ENCODE measurements at places on chromosomes 16 and 17.

DNA sequence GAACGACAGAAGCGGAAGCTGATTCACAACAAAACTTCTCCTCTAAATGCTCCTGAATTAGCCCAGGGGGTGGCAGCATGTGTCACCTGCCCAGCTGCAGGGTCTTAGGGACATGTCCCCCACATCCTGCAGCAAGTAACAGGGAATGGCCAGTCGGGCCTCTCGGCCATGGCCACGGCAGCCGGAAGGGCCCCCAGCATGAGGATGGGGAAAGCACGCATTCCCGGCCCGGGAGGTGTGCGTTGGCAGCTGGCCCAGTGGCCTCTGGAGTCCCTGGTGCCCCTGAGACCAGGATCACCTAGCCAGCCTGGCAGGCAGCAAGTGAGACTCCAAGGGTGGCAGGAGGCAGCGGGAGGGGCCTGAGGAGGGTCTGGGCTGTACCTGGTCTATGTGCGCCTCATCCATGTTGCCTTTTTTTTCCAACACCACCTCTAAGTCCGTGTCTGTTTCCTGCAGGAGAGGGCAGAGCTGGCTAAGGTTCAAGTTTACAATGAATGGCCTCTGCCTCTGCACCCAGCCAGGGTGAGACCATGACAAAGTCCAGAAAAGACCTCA is 7.0 kb downstream of the KNOP1 start:
- DNase-seq = no peak

DNA sequence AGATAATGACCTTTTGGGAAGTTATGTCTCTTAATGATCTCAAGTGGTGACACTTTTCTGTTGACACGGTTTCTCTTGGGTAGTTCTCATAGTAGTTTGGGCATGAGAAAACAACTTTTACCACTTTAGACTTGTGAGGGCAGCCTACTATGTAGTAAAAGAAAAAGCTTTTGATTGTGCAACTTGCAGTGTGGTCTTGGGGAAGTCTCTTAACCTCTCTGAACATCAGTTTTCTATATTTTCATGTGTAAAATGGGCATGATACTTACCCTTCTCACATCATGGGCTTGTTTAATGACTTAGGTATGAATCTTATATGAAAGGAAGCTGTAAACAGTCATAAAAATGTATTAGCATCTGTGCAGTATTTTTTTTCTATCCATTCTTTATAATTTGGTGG is 11.2 kb downstream of the NF1 start:
- no peak for DNase-seq

DNA sequence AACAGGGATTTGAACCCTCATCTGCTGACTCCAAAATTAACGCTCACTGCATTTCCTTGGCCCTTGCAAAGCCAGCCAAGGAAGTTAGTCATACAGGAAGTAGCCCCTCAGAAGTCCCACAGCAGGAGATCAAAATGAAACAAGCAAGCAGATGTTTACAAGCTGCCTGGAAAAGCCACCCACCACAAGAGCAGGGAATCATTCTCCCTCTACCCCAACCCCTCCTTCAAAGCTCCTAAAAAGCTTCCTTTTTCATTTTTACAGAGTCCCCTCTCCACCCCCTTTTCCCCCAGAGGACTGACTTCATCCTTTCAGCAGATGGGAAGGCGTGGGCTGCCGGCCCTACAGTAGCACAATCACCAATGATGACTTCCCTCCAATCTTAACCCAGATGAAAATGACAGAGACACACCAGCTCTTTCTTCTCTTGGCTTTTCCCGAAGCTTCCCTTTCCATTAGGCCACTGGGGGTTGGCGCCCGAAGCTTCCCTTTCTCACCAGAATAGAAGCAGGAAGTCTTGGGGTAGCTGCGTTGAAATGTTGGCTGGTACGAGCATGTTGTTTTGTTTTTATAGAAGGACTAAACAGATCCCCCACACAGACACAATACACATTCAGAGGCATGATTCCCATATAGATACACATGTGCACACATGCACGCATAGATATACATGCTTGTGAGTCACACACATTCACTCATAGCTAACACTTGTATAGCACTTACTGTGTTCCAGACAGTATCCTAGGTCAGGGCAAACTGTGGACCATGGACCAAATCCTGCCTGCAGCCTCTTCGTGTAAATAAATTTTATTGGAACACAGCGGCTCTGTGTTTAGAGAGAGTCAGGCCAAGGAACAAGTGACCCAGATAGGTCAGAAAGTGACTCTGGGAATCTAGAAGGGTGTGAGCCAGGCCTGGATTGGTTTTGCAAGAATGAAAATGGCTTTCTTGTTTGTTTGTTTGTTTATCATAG is 17.4 kb downstream of the ITPRIPL2 start:
- no peak for DNase-seq

DNA sequence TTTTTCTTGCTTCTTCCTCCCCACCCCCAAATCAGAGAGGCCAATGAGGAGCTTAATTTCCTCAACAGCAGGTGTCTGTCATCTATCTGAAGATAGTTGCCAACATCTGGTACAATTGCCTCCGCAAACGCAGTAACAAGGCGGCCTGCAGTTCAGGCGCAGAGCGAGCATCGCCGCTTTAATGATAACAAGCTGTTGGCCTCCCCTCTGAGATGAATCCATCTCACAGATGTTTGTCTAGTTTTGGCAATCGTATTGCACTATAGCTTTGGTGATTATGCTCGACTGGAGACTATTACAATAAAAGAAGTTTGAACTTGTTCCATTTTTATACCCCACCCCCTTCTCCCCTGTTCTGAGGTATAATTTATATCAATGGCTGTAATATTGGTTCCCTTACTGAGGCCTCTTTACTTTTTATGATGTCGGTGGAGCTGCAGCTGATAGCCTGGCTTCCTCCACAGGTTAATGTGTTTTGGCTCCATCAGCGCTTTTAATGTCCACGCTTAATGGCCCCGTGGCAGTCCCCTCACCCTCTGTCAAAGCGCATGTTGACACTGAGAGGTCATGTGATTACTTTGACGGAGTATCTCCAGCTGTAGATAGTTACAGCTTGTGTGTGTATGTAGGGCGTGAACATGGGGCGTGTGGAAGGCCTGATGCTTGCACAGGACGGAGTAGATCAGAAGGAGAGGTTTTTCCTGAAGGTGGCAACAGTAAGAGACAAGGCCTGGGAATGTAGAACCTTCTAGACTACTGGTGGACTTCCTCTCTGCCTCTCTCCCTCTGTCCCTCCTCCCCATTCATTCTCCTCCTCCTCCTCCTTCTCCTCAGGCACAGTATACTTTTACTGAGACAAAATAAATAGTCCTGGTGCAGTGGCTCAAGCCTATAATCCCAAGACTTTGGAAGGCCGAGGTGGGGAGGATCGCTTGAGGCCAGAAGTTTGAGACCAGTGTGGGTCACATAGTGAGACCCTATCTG is 164.7 kb downstream of the MSI2 start:
- no peak for DNase-seq

DNA sequence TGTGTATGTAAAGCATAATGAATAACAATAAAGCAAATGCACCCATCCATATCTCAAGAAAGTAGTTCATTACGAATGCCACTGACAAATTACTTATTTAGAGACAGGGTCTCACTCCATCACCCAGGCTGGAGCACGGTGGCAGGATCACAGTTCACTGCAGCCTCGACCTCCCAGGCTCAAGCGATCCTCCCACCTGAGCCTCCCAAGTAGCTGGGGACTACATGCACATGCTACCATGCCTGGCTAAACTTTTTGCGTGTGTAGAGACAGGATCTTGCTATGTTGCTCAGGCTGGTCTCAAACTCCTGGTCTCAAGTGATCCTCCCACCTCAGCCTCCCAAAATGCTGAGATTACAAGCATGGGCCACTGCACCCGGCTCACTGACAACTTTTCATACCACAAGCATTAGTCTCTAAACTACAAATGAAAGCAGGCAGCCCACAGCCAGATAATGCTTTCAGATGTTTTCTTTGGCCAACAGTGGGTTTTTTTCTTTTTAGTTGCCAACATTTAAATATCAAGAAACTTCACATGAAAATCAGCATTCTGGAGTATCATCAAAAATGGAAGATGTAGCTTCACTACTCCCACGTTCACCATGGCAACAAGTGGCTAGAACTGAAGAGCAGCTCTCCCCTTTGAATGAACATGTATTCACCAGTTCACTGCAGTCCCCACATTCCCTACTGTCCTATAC is 7.7 kb downstream of the ARHGAP17 start:
- DNase-seq = no peak

DNA sequence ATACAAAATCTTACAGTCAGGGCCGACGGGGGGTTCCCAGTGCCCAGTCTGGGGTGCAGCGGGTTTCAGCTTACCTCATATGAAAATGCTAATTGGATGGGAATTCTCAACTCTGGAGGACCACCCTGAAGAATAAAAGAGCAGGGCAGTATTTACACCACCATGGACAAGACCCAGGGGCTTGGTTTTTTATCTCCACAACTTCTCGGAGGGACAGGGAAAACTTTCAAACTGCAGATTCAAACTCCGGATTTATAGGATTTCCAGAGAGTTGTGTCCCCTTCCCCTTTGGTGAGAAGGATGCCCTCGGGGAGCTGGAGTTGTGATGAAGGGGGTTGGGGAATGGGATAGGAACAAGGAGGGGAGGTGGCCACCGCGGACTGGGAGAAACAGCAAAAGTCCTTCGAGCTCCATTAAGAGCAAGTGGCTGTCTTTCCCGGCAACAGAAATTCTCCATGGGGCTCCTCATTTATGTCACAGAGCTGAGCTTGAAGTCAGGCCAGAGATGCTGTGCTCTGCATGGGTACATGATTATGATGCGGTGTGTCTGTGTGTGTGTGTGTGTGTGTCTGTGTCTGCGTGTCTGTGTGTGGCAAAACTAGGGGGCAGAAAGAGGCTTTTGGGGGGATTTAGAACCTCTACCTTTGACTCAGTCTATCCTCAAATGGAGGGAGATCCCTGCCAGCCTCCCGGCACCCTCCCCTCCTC is 15.7 kb downstream of the FOXL1 start:
- no peak for DNase-seq

- DNase-seq = no peak
Measured at GRCh38 chr17:68161644-68162428, 86.0 kb upstream of the AMZ2 start.

DNA sequence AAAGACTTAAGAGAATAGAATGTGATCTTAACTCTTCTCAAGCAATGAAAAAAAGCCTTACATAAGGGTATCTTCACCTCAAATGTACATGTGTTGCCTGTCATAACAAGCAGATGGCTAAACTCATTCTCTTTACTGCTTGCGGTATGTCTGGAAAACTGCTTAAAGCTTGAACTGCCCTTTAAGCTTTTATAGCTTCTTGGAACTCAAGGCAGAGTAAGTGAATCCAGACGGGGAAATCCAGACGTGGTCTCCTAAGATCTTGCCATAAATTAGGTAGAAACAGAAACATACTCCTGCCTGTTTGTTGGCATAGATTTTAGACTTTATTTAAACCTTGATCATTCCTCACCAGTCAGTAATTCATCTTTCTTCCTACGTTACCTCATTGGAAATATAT is 19.6 kb downstream of the CLUAP1 start:
- DNase-seq = no peak

DNA sequence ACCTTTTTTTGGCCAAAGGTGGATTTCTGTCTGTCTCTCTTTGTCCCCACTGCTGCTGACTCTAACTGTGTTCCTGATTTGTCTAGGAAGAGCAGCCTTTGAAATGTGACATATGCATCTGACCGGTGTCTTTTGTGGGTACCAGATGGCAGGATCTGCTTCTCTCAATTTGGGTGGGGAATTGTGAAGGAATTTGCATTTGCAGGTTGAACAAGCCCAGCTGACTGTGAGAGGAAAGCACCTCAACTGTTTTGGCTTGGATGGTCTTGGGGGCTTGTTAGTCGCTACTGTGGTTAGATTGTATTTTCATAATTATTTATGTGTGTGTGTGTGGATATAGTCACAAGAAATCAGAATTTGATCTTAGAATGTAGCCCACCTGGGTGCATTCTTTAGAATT is 37.7 kb upstream of the LCMT1 start:
- no peak for DNase-seq

DNA sequence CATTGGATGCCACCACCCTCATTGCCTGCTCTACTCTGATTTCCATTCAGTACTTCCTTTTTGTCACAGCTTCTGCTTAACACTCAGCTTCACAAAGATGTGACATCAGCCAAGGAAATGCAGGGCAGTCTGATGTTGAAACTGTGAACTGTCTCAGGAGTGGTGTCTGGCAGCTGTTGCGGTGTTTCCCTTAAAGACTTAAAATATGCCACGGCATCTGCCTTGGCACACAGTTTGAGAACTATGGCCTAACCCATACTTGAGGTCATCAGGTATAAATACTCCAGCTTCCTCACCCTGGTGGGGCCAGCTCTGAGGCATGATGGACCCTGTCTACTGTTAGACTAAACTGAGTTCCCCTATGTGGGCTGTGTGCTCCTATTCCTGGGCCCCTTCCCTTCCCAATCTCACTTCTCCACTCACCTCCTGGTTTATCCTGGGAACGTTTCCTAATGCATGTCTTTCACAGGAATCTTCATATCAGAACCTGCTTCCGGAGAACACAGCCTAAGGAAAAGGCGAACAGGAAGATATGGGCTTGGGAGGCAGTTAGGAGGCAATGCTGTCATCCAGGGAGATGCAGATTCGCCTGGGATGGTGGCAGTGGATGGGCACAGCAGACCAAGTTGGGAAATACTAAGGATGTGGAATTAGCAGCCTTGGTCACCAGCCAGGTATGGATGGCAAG is 96.5 kb downstream of the WSCD1 start:
- DNase-seq = no peak

DNA sequence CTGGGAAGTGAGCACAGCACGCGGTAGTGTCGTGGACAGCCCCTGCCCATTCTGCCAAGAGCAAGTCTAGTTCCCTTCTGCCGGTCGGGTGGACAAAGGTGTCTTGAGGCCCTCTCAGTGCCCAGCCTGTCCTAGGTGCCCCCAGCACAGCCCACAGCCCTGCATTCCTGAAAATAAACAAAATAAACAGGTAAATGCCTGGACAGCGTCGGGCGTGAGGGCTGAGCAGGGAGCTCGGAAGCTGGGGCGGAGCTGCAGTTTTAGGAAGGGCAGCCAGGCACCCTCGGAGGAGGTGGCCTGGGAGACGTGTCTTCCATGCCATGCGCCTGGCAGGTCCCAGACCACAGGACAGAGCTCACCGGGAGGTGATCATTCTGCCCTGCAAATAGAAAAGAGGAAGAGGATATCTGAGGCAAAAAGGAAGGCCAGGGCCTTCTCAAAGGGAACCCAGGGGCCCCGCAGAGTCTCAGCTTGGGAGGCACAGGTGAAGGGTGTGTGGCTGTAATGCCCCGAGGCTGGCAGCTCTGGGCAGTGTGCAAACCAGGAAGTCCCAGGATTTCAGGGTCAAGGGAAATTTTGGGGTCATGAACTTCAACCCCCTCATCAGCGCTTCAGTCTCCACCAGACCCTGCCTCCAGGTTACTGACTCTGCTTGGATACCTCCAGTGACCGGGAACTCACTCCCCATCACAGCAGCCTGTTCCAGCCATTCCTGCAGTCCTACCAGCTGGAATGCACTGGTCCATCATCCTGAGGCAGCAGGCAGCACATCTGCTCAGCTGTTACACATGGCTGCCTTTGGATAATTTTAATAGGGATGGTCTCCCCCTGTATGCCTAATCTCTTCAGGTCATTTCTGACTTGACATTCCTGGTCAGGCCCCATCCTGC is 1.7 kb downstream of the ZNF469 start:
- DNase-seq = no peak

- DNase-seq = no peak
Measured at GRCh38 chr17:82866590-82867191, 26.9 kb upstream of the ZNF750 start.
